Esophagus squamous epithelium (tissue), 5 donors: ENCODE measurements at places on chromosomes 16 and 17.

DNA sequence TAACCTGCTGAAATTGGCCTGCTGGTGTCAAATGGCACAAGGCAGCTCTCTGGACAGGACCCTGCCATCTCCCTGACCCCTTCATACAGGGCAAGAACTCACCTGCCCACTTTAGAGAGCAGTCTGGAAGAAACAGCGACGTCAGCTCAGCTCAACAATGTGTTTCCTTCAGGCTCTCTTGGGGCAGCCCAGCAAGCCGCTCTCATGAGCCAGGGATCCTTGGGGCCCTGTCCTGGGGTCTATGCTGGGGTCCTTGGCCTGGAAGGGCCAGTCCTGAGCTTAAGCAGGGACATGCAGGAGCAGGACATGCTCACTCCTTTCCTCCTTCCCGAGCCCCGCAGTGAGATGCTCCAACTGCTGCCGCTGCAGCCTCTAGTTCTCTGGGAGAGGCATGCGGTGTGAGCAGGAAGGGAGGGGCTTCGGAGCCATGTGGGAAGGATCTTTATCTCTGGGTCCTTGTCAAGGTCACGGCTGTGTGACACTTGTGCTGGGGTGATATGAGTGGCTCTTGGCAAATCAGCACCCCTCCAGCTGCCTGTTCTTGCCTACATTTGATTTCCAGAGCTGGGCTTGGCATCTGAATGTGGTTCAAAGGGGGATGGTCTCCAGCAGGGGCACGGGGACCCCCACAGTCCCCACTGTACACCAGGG, 3.4 kb downstream of the C1QTNF1 start:
- no peak for DNase-seq

DNA sequence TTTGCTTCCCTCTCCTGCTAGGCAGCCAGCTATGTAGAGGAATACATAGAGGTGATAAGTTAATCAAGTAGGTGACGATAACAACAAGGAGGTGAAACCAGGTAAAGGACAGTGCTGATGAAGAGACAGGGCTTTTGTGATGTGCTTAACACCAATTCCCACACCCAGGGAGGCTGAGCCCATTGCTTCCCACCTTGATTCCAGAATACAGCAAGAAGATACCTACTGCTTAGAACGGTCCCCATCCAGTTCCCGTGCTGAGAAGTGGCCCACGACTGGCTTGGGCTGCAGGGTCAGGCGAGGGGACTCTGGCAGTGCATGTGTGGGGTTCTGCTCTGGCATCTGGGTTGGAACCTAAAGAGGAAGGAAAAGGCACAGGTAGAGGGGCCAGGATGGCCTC, 16.1 kb upstream of the GFAP start:
- DNase-seq = no peak

GRCh38 chr16:86714166-86714565, 135.8 kb downstream of the FOXL1 start:
- no peak for DNase-seq

DNA sequence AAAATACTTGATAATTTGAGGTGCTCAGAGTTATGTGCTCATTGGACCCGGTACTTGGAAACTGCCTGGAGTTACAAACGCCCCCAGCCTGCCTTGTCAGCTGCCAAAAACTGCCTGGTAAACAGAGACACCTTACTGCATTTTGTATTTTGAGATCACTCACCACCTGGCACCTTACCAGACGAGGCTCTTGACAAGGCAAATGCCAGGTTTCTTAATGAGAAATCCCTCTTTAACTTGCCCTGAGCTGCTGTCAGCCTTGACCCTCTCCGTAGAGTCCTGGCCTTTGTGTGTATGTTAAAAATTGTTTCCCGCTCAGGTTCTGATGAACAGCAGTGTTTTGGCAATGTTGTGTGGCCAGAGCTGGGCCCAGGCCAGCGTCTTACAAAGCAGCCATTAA, 28.8 kb downstream of the SYT17 start:
- DNase-seq = no peak

GRCh38 chr16:56315955-56316354, 109.4 kb downstream of the AMFR start:
- no peak for DNase-seq

DNA sequence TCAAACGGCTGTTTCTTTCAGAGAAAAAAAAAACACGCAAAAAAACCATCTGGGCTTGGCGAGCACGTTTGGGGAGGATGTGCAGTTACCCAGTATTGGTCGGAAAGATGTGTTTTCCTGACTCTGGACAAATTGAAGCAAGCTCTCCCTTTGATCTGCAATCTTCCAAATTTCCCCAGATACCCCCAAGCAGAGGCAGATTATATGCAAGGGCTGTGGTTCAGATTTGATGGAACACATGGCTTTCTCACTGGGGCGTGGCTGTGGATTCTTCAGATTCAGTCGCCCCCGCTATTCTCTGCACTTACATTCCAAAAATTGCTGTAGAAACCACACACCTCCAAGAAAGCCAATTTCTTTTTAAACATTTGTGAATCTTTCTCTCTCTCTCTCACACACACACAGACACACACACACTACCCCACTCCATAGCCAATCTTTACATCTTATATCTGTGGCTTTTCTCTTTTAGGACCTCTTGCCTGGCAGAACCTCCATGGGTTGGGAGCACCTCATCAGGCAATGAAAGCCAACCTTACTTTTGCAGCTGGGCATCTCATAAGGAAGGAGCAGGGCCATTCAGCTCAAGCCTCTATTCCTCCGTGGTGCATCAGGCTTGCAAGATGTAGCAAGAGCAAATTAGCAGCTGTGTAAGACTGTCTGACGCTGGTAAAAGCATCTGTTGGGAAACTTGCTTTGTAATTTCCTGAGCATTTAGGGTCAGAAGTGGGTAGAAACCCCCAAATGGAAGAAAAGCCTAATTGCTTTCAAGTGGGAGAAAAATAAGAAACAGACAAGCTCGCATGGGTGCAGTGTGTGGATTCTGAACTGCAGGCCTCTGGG, 103.9 kb upstream of the FAM20A start:
- no peak for DNase-seq

DNA sequence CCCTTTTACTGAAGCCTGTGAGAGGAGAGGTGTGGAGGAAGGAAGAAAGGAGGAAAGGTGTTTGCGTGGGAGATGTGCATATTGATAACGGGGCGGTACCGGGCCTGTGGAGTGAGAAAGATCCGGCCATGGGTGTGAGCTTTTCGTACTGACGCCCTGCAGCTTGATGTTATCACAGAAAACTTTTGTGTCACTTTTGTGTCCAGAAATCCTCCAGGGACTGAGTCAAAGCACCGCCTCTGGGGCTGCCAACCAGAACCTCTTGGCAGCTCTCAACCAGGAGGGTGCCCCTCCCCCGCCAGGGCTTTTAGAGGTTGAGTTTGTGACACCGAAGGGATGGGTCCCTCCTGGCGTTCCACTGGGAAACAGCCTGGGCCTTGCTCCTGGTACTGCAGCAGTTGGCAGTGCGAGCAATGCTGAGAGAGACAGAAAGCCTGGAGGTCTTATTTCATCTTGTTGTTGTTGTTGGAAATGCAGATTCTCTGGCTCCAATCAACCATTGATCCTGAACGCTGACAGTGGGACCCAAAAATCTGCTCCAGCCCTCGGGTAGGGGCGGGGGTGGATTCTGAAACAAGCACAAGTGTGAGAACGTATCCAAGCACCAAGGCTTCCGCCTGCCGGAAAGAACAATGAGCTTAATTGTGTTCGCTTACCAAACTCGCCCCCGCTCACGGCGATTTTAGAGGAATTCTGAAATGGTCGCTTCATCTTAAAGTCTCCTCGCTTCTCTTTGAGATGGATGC, 65.0 kb downstream of the CRISPLD2 start:
- no peak for DNase-seq

- no peak for DNase-seq
Observed at GRCh38 chr16:47725188-47725695, 264.1 kb downstream of the PHKB start.

DNA sequence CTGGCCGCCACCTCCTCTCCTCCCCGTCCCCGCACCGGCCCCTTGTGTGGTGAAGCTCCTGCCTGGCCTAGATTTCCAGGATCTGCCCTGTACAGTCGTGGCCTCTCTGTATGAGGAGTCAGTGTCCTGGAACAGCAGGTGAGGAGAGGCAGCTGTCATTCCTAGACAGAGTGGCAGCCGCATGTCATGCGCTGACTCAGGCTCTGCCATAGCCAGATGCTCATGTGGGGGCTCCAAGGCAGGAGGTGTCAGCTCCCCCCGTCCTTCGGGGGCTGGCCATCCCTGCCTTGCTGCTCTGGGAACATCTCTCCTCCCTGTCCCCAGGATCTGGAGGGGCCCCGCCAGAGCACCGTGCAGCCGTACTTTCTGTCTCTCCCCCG, 60.4 kb downstream of the BAIAP2 start:
- no peak for DNase-seq

- no peak for DNase-seq
Observed at GRCh38 chr16:9596788-9597187, 505.3 kb downstream of the HAPSTR1 start.

GRCh38 chr17:2222301-2222700, 81.3 kb downstream of the SMG6 start:
- no peak for DNase-seq

DNA sequence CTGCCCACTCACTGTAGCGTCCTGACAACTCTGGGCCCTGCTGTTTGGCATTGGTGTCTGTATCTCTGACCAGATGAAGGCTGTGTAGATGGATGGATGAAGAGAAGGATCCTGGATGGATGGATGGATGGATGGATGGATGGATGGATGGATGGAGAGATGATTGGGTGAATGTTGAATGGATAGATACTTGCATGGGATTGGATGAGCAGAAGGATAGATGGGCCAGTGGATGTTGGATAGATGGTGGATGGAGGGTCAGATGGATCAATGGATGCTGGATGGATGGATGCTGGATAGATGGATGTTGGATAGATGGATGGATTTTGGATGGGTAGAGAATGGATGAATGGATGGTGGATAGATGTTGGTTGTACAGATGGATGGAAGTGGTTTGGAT, 179.6 kb upstream of the GSE1 start:
- DNase-seq = no peak

DNA sequence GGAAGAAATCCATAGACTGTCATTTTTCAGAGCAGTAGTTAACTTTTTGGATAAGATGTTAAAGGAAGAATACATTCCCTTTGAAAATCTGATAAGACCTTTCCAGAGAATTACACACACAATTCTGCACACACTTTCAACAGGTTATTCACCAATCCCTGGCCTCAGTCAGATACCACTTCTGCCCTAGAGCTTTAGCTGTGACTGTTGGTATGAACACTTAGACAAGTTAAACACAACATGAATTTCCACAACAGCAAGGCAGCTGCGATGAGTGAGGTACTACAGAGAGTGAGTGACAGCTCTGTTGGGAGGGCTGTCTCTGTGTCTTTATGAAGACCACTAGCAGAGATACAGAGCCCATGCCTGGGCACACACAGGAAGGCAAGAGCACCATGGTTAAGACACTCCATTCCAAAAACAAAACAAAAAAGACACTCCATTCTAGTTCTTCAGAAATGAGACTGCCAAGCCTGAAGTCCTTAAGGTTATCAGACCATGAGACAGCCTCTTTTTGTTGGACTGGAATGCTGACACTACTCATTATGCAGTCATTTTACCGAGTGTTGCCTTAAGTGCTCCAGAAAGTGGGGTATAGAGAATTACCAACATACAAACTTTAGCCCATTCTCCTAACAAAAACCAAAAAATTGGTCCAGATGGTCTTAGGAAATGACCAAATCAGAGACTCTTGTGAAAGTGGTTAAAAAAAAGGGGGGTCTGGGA, 42.4 kb downstream of the TOM1L2 start:
- DNase-seq = no peak

DNA sequence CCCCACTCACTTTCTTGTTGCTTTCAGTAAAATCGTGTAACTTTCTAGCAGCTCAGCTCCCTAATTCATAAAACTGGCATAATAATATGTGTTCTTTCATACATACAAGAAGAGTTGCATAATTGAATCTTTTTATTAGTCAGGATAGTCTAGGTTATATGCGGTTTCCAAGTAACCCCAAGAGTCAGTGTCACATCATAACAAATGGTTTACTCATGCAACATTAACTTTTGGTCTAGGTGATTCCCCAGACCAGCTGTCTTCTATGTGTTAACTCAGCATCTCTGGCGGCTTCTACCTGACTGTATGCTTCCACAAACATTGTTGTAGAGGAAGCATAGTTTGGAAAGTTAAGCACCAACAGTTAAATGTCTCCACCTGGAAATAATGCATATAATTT, 1000.4 kb downstream of the CDH11 start:
- no peak for DNase-seq

DNA sequence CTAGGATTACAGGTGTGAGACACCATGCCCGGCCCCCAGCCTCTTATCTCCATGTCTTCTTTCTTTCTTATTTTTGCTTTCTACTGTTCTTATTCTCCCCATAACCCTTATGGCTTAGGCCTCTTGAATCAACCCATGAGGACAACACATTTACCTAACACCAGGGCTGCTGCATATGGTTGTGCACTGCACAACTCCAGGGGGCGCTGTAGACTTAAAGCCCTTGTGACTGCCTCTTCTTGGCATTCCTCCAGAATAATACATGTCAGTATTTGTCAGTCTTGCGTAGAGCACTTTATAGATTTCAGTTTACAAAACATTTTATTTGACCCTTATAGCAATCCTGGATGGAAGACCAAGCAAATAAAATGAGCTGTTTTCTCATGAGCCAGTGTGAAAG, 225.0 kb upstream of the SALL1 start:
- no peak for DNase-seq

GRCh38 chr16:23288726-23289512, 13.2 kb upstream of the SCNN1B start:
- DNase-seq = no peak

- peak; percentile 81 for DNase-seq
Observed at GRCh38 chr16:31458844-31459686, at the start of gene ARMC5. Gene ARMC5, plus strand, starts transcription at chr16:31459501. Its CDS starts 24 bp downstream, at chr16:31459525.

- DNase-seq = no peak
Observed at GRCh38 chr16:87412996-87413421, 20.9 kb downstream of the MAP1LC3B start.

DNA sequence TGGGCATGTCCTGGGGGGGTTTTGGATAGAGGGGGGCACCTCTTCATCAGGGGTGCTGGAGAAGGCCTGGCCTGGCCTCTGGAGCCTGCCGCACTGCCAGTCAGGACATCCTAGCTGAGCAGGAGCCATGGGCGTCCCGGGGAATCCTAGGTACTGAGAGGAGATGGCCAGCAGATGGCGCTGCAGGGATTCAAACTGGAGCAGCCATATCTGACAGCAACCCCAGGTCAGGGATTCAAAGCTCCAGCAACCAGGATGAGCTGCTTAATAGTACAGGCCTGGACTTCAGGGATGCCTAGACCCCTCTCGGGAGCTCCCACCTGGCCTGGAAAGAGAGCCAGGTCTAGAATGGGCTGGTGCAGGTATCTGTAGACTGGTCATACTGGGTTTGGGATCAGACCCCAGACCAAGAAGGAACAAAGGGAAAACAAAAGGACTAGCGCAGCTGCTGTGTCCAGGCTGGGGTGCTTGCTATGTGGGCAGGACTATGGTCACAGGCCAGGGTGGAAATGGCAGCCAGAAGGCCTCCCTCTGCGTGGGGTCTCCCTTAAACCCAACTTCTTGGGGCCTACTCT, 306.9 kb upstream of the RBFOX1 start:
- no peak for DNase-seq

- DNase-seq = no peak
Observed at GRCh38 chr16:85171759-85172454, 59.6 kb upstream of the CIBAR2 start.

- DNase-seq = no peak
Observed at GRCh38 chr16:67525176-67525860, 3.3 kb upstream of the RIPOR1 start.
